ENCODE measurements at places on chromosomes 6 and 20.

GRCh38 chr6:157276134-157276532 lies 47.2 kb downstream of the TMEM242 start:
- no peak overlapping the region for H3K4me3 ChIP-seq
- no peak overlapping the region for H3K27ac ChIP-seq
- no peaks in the 10 kb centered on the region for H3K36me3 ChIP-seq
- peaks cover 9% of the 10 kb centered on the region for H3K4me1 ChIP-seq

DNA sequence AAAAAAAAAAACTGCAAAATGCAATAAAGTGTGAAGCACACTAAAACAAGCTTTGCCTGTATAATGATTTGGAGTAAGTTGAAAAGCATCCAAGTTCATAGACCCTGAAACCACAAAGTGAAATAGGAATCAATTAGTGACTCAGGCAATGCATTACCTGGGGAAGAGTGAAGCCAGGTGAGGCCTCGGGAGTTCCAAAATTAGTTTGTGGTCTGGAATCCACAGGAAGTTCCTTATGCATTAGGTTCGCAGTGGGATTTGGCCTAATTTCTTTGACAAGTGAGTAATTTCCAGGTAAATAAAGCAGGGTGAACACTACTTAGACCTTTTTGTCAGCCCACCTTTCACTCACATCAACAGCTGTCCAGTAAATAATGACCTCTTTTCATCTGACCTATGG lies 490.8 kb downstream of the CBLN4 start:
- no peaks in the 10 kb centered on the region for H3K36me3 ChIP-seq
- H3K4me3 ChIP-seq: no peak overlapping the region
- peaks cover 3% of the 10 kb centered on the region for H3K4me1 ChIP-seq
- no peak for DNase-seq
- H3K27ac ChIP-seq: no peak overlapping the region

DNA sequence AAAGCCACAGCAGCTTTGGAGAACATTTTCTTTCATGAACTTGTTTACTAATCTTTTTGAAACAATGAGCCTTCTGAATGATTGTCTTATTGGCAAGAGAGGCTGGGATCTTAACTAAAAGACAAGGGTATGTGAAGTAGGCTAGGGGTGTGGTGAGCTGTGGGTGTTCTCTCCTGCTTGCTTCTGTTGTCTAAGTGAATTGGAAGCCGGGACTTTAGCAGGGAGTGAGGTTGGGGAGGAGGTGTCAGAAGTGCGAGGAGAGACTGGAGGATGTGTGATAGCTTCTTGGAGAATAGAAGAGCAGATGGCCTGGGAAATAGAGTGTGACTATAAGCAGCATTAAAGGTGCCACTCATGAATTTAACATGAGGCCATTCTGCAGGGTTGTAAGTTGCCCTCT lies 562.8 kb downstream of the UTRN start:
- H3K4me1 ChIP-seq: 0 out of 2 replicates have a peak, but pooled peaks cover 2% of the 10 kb centered on the region
- H3K36me3 ChIP-seq: peaks cover 6% of the 10 kb centered on the region
- H3K27me3 ChIP-seq: no peaks in the 10 kb centered on the region
- DNase-seq: no peak
- H3K27ac ChIP-seq: no peak overlapping the region

DNA sequence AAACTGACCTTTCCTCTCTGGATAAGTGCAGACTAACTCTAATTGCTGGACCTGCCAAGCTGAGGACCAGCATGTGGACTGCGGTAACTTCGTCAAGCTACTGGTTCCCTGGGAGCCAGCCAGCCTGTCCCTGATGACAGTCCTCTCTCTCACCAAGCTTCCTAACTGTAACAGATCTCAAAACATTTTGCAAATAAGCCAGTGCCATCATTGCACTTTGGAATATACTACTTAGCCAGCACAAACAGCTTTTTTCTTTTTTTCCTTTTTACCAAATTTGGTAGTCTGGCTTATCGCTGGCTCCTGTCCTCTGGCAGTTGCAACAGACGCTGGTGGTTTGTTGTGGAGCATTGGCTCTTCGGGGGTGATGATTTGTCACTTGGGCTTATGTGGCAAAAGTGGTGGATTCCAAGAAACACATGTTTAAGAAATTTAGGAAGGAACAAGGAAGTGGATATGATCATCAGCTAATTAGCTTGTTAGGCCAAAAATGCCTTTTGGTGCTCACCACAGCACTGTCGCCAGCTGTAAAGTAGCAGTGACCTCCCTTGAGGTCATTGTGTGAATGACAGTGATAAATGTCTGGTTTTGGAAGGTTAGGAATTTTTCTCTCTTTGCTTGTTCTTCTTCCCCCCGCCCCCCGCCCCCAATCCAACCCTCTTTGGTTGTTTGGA lies 171.7 kb downstream of the CLIC5 start:
- H3K27ac ChIP-seq: no peak overlapping the region
- no peak for DNase-seq
- H3K36me3 ChIP-seq: no peaks in the 10 kb centered on the region
- H3K27me3 ChIP-seq: no peaks in the 10 kb centered on the region
- H3K4me1 ChIP-seq: no peaks in the 10 kb centered on the region

DNA sequence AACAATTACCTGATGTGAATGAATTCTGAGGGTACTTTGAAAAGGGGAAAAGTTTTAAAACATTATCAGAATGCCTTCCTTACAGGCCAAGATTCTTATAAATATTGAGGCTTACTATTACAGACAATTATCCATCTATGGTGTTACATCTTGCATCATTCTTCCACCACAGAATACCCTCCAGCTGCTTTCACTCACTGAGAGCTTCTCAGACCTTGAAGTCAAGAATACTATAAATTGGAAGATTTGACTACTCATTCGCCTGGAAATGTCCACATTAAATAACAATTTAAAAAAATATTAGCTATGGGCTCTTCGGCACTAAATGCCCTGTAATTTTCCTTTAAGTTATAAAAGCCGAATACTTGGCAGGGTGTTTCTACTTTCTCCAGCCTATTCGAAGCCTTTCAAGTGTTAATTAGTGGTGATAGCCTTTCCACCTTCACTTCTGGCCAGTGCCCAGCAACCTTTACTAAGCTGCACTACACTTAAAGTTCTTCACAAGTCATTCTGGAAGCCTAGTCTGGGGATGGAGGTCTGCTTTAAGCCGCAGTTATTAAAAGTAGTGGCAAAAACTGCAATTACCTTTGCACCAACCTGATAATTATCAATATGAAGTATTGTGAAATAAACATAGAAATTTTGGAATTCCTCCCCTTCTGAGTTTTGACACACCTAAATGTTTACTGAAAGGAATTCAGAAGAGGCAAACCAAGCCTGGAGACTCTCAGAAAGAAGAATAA lies 100.9 kb downstream of the BMP5 start:
- no peak overlapping the region for H3K4me3 ChIP-seq
- DNase-seq: no peak
- no peaks in the 10 kb centered on the region for H3K27me3 ChIP-seq
- no peaks in the 10 kb centered on the region for H3K36me3 ChIP-seq
- H3K27ac ChIP-seq: no peak overlapping the region

DNA sequence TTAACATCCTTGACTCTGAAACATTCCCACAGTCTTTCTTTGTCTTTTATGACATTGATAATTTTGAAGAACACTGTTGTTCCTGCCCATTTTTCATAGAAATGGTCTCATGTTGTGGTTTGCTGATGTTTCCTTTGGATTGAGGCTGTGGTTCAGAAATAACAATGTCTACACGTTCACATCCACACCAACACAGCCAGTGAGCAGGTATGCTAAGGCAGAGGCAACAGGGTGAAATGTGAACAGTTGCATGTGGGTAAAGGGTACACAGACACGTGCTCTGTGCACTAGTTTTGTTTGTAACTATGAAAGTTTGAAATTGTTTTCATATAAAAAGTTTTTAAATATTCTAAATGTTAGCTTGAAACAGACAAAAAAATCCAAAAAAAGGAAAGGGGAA lies 78.4 kb downstream of the GINS1 start:
- no peak overlapping the region for H3K4me3 ChIP-seq
- no peaks in the 10 kb centered on the region for H3K27me3 ChIP-seq
- DNase-seq: no peak
- H3K27ac ChIP-seq: no peak overlapping the region

DNA sequence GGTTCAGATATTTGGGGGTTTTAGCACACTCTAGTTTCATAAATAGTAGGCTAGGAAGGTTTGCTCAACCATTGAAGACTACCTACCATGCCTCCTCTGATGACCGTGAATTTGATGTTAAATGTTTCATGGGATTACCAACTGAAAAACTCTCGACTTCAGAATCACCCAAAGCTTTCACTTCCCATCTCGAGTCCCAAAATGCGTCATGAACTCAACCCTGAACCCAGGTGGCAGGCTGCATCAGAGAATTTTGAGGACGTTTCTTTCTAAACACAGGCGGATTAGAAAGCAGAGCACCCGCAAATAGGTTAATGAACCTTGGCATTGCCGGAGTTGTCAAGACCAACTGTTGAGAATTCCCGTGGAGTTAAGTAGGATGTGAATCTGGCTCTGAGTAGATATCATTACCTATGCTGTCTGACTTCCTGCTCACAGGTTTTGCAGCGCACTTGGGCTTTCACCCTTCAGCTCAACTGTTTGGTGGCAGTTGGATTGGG lies 98.4 kb upstream of the ADTRP start:
- H3K27me3 ChIP-seq: no peaks in the 10 kb centered on the region
- H3K4me1 ChIP-seq: no peaks in the 10 kb centered on the region
- no peak overlapping the region for H3K27ac ChIP-seq

DNA sequence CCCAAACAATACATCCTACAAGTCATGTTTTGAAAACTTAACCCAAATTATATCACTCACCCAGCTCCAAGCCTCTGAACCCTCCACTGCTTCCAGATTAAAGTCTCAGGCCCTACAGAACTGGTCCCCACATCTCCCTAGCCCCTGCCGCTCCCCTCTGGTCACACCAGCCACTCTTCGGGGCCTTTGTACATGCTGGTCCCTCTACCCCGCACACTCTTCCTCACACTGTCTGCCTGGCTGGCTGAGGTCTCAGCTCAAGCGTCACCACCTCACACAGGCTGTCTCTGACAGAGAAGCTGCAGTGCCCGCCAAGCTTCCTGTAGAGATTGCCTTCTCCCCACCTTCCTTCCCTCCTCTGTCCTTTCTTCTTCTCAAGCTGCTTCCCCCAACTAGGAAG lies 192.4 kb downstream of the PREX1 start:
- no peaks in the 10 kb centered on the region for H3K27me3 ChIP-seq
- H3K4me3 ChIP-seq: no peak overlapping the region
- DNase-seq: no peak
- H3K27ac ChIP-seq: no peak overlapping the region

DNA sequence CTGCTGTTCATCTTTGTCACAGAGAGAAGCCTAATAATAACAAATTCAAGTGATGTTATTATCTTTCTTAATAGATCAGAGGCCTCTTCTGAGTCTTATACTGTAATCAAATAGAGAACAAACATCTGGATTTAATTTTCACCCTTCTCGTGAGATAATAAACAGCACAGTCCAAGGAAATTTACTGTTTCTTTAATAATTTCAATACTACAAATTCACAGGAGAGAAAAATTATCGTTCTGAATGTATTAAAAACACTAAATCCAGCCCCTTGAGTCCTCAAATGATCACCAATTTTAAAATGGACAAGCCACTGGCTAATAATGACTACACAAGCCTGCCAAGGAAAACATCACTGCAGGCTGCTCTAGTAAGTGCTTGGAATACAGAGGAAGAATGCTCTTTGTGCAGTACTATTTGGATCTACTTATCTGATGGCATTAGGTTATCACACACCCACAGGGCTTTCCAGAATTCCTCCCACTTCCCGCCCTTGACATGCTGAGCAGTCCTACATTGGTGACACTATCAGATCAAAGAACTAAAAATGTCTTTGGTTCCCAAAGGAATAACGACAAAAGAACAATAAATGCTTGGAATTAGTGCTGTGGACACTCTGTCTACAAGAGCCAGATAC lies 38.1 kb downstream of the SYNE1 start:
- H3K4me1 ChIP-seq: no peaks in the 10 kb centered on the region
- no peaks in the 10 kb centered on the region for H3K27me3 ChIP-seq
- no peak for DNase-seq
- H3K36me3 ChIP-seq: no peaks in the 10 kb centered on the region
- no peak overlapping the region for H3K4me3 ChIP-seq

DNA sequence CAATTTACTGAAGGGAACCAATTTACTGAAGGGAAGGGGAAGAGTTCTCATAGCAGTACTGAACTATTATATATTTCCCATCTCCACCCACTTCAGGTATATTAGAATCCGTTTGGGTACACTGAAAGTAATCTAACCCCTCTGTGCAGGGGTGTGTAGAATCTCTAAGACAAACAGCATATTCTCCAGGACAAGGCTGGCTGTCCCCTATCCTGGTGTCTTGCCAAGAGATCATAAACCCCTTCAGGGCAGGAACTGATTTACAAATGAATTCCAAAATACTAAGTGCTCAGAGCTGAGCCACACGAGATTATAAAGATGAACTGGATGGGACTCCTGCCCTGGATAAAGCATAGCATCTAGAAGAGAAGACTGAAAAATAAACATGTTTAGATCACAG lies 9.2 kb downstream of the ASF1A start:
- DNase-seq: no peak
- H3K27ac ChIP-seq: no peak overlapping the region
- H3K4me1 ChIP-seq: peaks cover 11% of the 10 kb centered on the region
- no peak overlapping the region for H3K4me3 ChIP-seq
- peaks cover 72% of the 10 kb centered on the region for H3K36me3 ChIP-seq

- no peak for DNase-seq
- H3K27me3 ChIP-seq: no peaks in the 10 kb centered on the region
- H3K27ac ChIP-seq: no peak overlapping the region
These were observed 287.6 kb downstream of the ESR1 start for GRCh38 chr6:152094992-152095592.

DNA sequence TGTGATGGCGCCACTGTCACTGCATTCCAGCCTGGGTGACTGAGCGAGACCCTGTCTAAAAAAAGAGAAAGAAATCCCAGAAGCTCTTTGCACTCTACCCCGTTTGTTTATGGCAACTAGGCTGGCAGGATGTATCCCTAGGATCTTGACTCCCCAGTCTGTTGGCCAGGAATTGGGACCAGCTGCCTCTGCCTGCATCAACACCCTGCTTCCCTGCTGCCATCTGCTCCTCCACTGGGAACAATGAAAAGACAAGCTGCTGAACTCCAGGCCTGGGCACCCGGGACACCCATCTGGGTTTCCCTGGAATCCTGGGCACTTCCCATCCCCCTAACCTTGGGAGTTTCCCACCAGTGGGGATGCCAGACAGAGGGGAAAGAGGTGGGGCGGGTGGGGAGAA lies 64.9 kb downstream of the CPNE5 start:
- H3K36me3 ChIP-seq: no peaks in the 10 kb centered on the region
- peaks cover 28% of the 10 kb centered on the region for H3K4me1 ChIP-seq
- no peak for DNase-seq
- H3K4me3 ChIP-seq: no peak overlapping the region

DNA sequence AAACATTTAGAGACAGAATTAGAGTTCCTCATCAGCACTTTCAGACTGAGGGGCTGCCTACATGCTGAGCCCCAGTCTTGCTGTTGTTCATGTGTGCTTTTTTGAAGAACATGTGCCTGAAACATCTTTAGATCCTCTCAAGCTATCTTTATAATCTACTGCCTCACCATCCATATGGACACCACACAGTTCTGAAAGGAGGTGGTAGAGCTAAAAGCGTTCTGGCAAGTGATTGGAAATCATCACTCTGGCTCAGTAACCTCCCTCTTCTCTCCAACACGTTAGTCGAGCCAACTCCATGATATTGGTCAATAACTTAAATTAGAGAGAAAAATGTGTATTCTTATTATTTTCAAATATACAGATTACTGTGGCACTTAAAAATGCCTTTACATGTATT lies 40.6 kb downstream of the CLVS2 start:
- H3K27me3 ChIP-seq: no peaks in the 10 kb centered on the region
- no peak overlapping the region for H3K27ac ChIP-seq
- no peaks in the 10 kb centered on the region for H3K36me3 ChIP-seq
- no peaks in the 10 kb centered on the region for H3K4me1 ChIP-seq
- no peak for DNase-seq

GRCh38 chr6:134888316-134888715 lies 61.6 kb downstream of the ALDH8A1 start:
- no peak overlapping the region for H3K4me3 ChIP-seq
- no peak for DNase-seq
- no peaks in the 10 kb centered on the region for H3K27me3 ChIP-seq
- no peaks in the 10 kb centered on the region for H3K36me3 ChIP-seq

Data from H1 (cell line).